ENCODE measurements at places on chromosomes 16 and 17. TPM values are rescaled to one million over a fixed set of nuclear protein-coding genes. Genes with fewer than 3 reads are reported as not detected.
A peak's percentile ranks its signal among the peaks of the same experiment; 100 is the strongest.

The NPEPPS gene
- 48.9 TPM for total RNA-seq

The PHOSPHO1 gene
- not detected for total RNA-seq

The KRT222 gene
- not detected for total RNA-seq

- peak; percentile 72 for DNase-seq
These were observed 24.1 kb downstream of the HMOX2 start for GRCh38 chr16:4500272-4500671.

- no peak for DNase-seq
These were observed 108.4 kb downstream of the CDH13 start for GRCh38 chr16:82735186-82735585.

GRCh38 chr16:84941921-84942320 lies 69.4 kb downstream of the ZDHHC7 start:
- DNase-seq = no peak

GRCh38 chr16:392450-393030 lies 4.5 kb upstream of the NME4 start:
- no peak for DNase-seq

DNA sequence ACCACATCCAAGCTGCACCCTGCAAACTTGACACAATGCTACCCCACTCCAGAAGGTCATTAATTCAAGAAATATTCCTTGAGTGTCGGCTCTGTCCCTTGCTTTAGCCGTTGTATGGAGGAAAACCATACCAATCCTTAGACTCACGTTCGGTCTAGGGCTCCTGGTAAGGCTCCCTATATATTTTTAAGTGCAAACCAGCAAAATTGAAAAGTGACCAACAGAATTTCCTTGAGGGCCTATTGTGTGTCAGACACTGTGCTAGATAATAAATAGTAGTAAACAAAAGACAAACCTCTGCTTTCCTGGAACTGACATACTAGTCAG lies 390 bp upstream of the BBS2 start:
- DNase-seq = no peak

GRCh38 chr17:50283714-50284113 lies 9.4 kb downstream of the TMEM92 start:
- DNase-seq = no peak

GRCh38 chr16:14437426-14437825 lies 192.6 kb downstream of the PARN start:
- no peak for DNase-seq

DNA sequence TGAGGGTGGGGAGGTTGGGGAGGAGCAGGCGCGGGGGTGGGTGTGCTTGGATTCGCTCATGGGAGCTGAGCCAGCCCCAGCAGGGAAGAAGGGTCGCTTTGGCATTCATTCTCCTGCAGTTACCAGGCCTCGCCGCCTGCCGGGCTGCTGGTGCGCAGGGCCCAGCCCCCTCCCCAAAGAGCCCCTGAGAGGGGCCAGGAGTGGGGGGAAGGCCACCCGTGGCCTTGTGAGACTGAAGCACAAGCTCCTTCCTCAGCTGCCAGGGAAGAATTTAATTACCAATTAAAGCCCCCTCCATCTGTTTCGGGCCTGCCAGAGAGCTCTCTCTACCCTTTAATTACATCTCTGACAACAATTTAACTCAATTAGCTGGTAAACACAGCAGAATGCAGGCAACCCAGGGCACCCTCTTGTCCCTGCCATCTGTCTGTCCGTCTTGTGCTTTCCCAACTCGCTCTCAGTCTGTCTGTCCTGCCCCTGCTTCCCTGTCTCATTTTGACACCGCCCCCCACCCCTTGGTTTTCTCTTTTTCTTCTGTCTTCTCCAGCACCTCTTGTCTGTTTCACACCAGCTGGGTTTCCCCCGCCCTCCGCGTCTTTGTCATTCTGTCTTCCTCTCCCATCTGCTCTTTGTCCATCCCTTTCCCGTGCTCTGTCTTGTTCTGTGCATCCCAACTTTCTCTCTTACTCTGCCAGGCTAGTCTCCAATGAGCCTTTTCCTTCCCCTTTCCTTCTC lies 32.7 kb downstream of the CDK5RAP3 start:
- no peak for DNase-seq

GRCh38 chr17:8892338-8892690 lies 24.8 kb upstream of the PIK3R6 start:
- no peak for DNase-seq

DNA sequence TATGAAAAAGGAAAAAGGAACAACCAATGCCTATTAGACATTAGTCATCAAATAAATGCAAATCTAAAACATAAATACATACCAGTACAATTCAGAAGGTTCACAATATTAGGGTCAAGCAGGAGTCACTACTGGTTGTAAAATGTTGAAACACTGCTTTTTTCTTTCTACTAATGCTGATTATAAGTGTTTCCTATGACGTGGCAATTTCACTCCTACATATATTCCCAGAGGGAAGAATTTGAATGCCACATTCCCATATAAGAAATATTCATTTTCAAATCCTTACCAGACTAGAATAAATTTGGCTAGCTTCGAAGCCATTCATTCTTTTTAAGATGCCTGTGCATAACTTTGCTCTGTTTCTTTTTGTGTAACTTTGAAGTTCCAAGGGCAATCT lies 2.6 kb upstream of the KRTAP9-2 start:
- DNase-seq = no peak
